WTC11 (cell line): ENCODE measurements at places on chromosomes 5 and 9.

GRCh38 chr9:98442114-98442513 is 186.7 kb upstream of the TBC1D2 start:
- no peaks in the 10 kb centered on the region; the same call in 1 of the 2 replicates for H3K27me3 ChIP-seq
- H3K4me3 ChIP-seq: no peak overlapping the region
- H3K4me1 ChIP-seq: peaks cover 5% of the 10 kb centered on the region

- peaks cover 20% of the 10 kb centered on the region for H3K4me1 ChIP-seq
- no peak overlapping the region for H3K4me3 ChIP-seq
- peaks cover 3% of the 10 kb centered on the region; the same call in 1 of the 2 replicates for H3K27me3 ChIP-seq
- H3K27ac ChIP-seq: no peak overlapping the region
- DNase-seq: no peak
- H3K36me3 ChIP-seq: no peaks in the 10 kb centered on the region
Measured at GRCh38 chr9:122204055-122204454, 24.7 kb downstream of the LHX6 start.

- peaks cover 9% of the 10 kb centered on the region; the same call in 1 of the 2 replicates for H3K4me1 ChIP-seq
- no peak overlapping the region for H3K4me3 ChIP-seq
- H3K27me3 ChIP-seq: no peaks in the 10 kb centered on the region
- no peaks in the 10 kb centered on the region for H3K36me3 ChIP-seq
- no peak overlapping the region for H3K27ac ChIP-seq
Measured at GRCh38 chr5:30900367-30900766, 293.1 kb upstream of the CDH6 start.

- H3K27ac ChIP-seq: no peak overlapping the region
- no peaks in the 10 kb centered on the region; the same call in 1 of the 2 replicates for H3K27me3 ChIP-seq
- no peaks in the 10 kb centered on the region for H3K36me3 ChIP-seq
- no peak for DNase-seq
Measured at GRCh38 chr5:99179206-99179605, 250.4 kb upstream of the CHD1 start.

DNA sequence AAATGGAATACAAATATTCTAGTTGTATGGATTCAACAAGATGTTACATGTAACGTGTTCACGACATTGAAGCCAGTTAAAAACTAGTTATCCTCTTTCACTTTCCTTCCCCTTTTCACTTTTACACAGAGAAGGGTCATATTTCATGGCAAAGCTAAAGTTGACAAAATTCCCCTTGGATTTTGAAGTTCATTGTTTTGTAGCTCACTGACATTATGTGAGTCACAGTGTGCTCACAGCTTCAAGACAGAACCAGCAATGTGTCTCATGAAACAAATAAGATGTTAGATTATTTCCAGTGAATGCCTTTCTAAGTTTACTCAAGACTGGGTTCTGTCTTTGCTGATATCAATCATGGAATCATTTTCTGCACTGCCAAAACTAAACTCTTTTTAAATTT is 535.5 kb upstream of the GRIN3A start:
- H3K27me3 ChIP-seq: no peaks in the 10 kb centered on the region
- H3K4me3 ChIP-seq: no peak overlapping the region
- DNase-seq: no peak
- H3K36me3 ChIP-seq: no peaks in the 10 kb centered on the region
- H3K4me1 ChIP-seq: no peaks in the 10 kb centered on the region

GRCh38 chr5:35004200-35004599 is 43.5 kb downstream of the AGXT2 start:
- H3K27ac ChIP-seq: no peak overlapping the region
- no peaks in the 10 kb centered on the region for H3K36me3 ChIP-seq
- DNase-seq: no peak
- no peaks in the 10 kb centered on the region; the same call in 1 of the 2 replicates for H3K27me3 ChIP-seq

- H3K36me3 ChIP-seq: no peaks in the 10 kb centered on the region
- H3K27me3 ChIP-seq: no peaks in the 10 kb centered on the region
- no peak for DNase-seq
- H3K27ac ChIP-seq: no peak overlapping the region
Measured at GRCh38 chr9:21513431-21513830, 31.3 kb upstream of the IFNE start.

DNA sequence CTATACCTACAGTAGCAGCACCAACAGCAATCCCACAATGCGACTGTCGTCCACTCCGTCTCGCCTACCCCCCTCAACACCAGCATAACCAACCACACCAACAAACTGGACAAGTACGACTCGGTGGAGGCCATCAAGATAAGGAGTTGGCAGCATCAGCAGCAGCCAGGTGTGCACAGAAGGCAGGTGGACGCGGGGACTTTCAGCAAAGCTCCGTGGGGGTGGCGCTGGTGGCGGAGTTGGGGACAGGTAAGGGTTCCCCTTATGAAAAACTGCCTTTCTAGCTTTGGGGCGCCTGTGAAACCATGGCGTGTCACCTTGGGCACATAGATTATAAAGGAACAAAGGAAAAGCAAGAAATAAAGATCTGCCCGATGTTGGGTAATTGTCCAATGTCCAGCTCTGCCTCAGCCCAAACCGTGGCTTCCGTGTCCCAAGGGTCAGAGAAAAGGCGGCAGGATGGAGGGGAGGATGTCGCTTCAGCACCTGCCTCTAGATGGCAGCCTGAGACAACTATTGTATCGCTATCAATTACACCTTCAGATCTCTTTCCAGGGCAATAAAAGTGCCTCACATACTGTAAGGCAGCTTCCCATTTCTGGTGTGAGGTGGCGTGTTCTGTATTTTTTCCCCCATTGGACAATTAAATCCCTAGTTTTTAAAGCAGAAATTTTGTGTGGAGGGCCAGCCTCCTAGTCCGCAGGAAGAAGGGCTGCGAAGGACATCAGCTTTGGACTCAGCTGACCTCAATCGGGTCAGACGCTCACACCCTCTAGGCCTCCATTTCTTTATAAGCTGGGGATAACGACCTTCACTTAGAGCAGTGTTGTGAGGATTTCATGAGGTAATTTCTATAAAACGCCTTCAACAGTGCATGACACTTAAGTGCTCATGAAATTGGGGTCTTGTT is 58.8 kb downstream of the MTRR start:
- DNase-seq: peak; percentile 72
- peak overlapping the region; percentile 18 for H3K4me3 ChIP-seq
- H3K4me1 ChIP-seq: peaks cover 10% of the 10 kb centered on the region

- H3K4me1 ChIP-seq: no peaks in the 10 kb centered on the region
- no peak for DNase-seq
- no peak overlapping the region for H3K27ac ChIP-seq
- H3K27me3 ChIP-seq: no peaks in the 10 kb centered on the region
- H3K4me3 ChIP-seq: no peak overlapping the region
Measured at GRCh38 chr5:44568519-44568918, 179.3 kb upstream of the FGF10 start.

DNA sequence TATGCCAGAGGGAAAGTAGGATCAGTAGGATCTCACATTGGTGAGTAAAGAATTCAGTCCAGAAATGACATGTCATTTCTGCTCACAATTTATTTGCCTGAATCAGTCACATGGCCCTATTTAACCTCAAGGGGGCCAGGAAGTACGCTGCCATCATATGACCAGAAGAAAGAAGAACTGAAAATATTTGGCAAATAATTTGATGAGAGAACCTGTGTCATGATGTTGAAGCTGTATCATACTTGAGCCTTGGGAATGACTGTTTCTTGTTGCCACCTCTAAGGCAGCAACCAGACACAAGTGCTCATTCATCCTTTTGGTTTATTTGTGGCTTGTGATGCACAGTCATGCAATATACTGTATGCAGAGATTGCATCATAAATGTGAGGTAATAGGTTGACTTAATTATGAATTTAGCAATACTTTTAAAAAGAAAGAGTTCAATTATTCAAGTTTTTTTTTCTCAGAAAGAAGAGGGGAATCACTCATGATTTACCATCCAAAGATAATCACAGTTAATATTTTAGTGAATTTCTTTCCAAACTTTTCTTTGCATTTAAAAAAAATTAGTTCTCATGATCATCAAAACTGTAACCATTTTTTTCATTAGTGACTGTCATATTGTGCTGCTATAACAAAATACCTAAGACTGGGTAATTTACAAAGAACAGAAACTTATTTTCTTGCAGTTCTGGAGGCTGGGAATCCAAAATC is 8.2 kb upstream of the ZFYVE16 start:
- H3K4me1 ChIP-seq: peaks cover 4% of the 10 kb centered on the region; the same call in 1 of the 2 replicates
- H3K36me3 ChIP-seq: peaks cover 5% of the 10 kb centered on the region; the same call in 1 of the 2 replicates
- H3K4me3 ChIP-seq: no peak overlapping the region
- H3K27ac ChIP-seq: no peak overlapping the region

- H3K36me3 ChIP-seq: no peaks in the 10 kb centered on the region
- peaks cover under 1% of the 10 kb centered on the region; the same call in 1 of the 2 replicates for H3K27me3 ChIP-seq
- no peak overlapping the region for H3K27ac ChIP-seq
- no peak for DNase-seq
- no peaks in the 10 kb centered on the region for H3K4me1 ChIP-seq
Measured at GRCh38 chr5:135007749-135008363, 26.2 kb downstream of the PITX1 start.

GRCh38 chr9:131031005-131031641 is 22.1 kb downstream of the LAMC3 start:
- no peak for DNase-seq
- H3K4me1 ChIP-seq: no peaks in the 10 kb centered on the region
- H3K27ac ChIP-seq: no peak overlapping the region

GRCh38 chr5:141992349-141992963 is 20.4 kb downstream of the GNPDA1 start:
- DNase-seq: peak; percentile 78
- peaks cover 20% of the 10 kb centered on the region for H3K36me3 ChIP-seq

DNA sequence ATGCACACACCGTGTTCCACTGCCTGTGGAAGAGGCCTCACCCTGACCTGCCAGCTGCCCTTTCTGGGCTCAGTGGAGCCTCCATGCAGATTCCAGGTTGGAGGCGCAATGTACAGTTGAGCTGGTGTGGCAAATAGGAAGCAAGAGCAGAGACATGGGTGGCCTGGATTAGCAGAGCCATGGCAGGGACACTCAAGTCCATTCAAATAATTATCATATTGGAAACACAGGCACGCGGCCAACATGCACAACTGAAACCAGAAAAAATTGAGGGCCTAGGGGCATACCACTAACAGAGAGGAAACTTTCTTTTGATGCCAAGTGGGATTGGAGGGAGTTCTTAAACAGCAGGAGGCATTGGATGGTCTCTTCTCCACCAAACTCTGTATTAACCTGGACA is 35.8 kb downstream of the OTULINL start:
- no peaks in the 10 kb centered on the region for H3K27me3 ChIP-seq
- no peak overlapping the region for H3K4me3 ChIP-seq
- H3K36me3 ChIP-seq: peaks cover 12% of the 10 kb centered on the region
- no peak overlapping the region for H3K27ac ChIP-seq

- no peak overlapping the region for H3K4me3 ChIP-seq
- no peak overlapping the region for H3K27ac ChIP-seq
- H3K4me1 ChIP-seq: no peaks in the 10 kb centered on the region
- no peak for DNase-seq
Measured at GRCh38 chr5:96350678-96351077, 82.4 kb downstream of the PCSK1 start.

GRCh38 chr5:160635663-160636062 is 214.0 kb downstream of the PTTG1 start:
- no peaks in the 10 kb centered on the region for H3K36me3 ChIP-seq
- H3K4me3 ChIP-seq: no peak overlapping the region
- H3K4me1 ChIP-seq: peaks cover 9% of the 10 kb centered on the region; the same call in 1 of the 2 replicates

DNA sequence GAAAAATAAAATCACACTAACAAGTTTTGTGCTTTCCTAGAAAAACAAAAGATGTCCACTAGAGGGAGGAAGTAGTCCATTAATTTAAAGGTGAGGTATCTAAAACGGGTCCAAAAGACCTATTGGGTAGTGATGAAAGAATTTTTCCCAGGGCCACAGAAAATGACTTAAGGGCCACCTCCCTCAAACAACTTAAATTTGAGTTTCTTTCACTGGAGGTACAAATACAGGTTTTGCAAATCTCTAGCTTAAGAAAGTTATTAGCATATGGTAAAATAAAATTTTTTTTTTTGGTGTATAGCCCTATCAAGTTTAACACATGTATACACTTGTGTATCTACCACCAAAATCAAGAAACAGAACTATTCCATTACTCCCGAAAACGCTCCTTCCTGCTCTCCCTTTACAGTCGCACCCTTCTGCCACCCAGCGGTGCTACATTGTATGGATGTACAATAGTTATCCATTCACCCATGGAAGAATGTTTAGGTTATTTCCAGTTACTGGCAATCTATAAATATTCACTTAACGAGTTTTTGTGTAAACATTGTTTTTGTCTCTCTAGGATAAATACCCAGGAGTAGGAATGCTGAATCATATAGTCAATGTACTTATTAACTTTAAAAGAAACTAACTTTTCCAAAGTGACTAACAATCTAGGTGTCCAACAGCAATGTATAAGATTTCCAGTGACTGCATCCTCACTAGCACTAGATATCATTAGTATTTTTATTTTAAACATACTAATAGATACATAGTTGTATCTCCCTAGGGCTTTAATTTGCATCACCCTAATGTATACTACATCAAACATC is 21.9 kb downstream of the DEPDC1B start:
- H3K27ac ChIP-seq: peak overlapping the region; percentile 47
- no peak overlapping the region for H3K4me3 ChIP-seq

- no peaks in the 10 kb centered on the region for H3K27me3 ChIP-seq
- H3K36me3 ChIP-seq: no peaks in the 10 kb centered on the region
- DNase-seq: no peak
- H3K4me3 ChIP-seq: no peak overlapping the region
Measured at GRCh38 chr9:90296539-90296938, 346.1 kb downstream of the DIRAS2 start.

DNA sequence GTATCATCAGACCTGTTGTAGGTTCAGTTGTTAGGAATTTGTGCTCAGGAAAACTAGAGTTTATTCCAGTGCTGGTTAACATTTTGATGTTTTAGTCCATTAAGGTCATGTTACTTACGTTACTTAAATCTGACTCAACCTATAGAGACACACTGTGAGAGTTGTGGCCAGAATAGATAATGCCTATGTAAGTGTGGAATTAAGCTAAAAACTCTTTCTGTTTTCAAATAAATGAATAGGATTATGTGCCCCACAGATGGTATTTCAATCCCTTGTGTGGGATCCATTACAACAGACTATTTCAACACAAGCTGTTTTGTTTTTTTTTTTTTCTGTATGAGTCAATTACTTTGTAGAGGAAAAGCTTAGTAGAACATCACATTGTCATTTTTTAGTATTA is 68.1 kb downstream of the MEGF10 start:
- DNase-seq: no peak
- H3K4me3 ChIP-seq: no peak overlapping the region
- H3K27me3 ChIP-seq: no peaks in the 10 kb centered on the region
- H3K36me3 ChIP-seq: no peaks in the 10 kb centered on the region
- H3K4me1 ChIP-seq: peaks cover 11% of the 10 kb centered on the region
- no peak overlapping the region for H3K27ac ChIP-seq

DNA sequence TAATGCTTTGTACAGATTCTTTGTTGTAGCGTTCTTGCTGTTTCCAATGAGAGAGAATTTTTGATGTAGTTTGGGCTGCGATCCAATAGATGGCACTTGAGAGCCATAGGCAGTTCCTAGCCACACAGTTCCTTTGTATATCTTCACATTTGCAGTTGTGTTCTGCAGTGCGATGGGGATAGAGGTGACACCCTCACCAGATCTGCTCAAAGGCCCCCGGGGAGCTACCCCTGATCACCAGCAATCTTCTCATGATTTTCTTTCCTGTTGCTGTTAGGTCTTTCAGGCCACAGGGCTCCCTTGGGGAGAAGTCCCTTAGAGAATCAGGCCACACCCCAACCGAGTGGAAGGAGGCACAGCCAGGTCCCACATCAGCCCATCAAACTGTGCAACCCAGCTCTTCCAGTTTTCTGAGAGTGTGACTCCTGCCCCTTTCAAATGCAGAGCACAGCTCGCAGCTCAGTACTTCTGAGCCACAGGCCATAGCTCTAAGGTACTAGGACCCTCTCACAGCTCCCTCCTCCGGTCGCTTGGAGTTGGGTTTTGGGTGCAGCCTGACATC is 353.7 kb downstream of the SLCO4C1 start:
- no peaks in the 10 kb centered on the region for H3K36me3 ChIP-seq
- H3K27me3 ChIP-seq: peaks cover 3% of the 10 kb centered on the region; the same call in 1 of the 2 replicates
- H3K27ac ChIP-seq: no peak overlapping the region
- DNase-seq: peak; percentile 16
- H3K4me1 ChIP-seq: peaks cover 16% of the 10 kb centered on the region
- peak overlapping the region; percentile 59 for H3K4me3 ChIP-seq
